ENCODE measurements at places on chromosomes 4 and X.

DNA sequence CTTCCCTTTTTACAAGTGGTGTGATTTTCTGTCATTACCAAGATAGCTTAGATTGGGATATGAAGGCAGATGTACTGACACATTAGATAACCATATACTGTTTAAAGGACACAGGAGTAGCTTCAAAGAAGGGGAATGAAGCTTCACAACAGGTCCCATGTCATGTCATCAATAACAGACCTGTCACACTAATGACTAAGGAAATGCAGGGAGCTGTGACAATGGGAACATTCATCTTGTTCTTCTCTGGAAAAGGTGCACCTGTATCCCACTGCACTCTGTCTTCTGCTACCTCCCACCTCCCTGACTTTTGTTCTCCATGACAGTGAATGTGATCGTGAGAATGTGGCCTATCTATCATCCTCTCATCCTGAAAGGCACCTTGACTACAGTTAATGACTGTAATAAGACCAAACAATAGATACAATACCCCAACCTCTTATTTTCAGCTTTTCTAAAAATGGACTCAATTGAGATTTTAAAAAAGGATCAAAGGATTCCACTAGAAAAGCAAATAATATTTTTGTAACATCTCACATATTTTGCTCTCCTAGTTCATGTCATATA is 472.5 kb downstream of the STPG2 start:
- DNase-seq = no peak

- DNase-seq = peak; percentile 10
Measured at GRCh38 chr4:110540581-110540980, 64.6 kb downstream of the ENPEP start.

DNA sequence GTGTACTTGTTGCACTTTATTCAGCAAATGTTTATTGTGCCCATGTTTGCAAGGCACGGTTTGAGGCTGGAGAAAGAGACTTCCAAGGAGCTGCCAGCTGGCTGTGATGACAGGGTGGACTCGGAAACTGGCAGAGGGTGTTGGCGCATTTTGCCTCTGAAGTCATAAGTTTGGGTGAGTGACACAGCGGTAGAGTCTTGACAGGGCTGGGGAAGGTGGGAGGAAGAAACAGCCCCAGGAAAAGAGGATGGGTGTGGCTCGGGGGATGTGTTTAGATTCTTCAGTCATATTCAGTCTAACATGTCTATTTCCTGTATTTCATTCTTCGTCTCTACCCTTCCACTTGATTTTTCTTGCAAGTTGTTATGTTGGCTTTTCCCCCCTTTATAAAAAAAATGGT is 77.0 kb upstream of the STOX2 start:
- no peak for DNase-seq

GRCh38 chrX:105553118-105553517 is 269.2 kb upstream of the NRK start:
- DNase-seq = no peak

DNA sequence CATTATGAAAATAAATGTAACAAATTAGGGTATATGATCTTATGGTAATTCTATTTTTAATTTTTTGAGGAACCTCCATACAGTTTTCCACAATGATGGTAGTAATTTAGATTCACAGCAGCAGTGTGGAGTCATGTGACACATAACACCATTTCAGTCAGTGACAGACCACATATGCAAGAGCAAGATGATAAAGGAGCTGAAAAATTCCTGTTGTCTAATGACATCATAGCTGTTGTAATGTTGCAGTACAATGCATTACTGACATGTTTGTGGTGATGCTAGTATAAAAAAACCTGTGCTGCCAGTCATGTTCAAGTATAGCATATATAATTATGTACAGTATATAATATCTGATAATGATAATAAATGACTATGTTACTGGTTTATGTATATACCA is 28.5 kb downstream of the EMCN start:
- peak; percentile 15 for DNase-seq

- DNase-seq = peak; percentile 71
Measured at GRCh38 chr4:138182838-138183426, 59.2 kb downstream of the SLC7A11 start.

- no peak for DNase-seq
Measured at GRCh38 chr4:7390336-7390735, 44.4 kb downstream of the PSAPL1 start.

DNA sequence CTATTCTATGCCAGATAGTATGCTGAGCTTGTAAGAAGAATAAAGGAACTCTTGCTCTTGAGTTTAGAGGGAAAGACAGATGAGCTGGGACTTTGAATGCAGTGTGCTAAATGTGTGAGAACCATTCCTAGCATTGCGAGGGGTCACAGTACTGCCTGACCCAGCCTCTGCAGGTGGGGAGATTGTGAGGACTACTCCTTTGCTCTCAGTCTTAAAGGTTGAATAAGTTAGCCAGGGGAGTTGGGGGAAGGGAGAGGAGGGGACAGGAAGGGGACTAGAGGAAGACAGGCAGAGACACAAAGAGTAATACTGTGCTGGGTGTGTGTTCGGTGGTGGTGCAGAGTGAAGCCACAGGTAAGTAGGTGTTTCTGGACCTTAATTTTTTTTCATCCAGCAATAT is 41.7 kb downstream of the DCUN1D4 start:
- no peak for DNase-seq

- peak; percentile 1 for DNase-seq
Measured at GRCh38 chr4:140533951-140534480, 10.0 kb downstream of the ELMOD2 start.

GRCh38 chr4:139628184-139629012 is 37.2 kb upstream of the MGST2 start:
- no peak for DNase-seq

DNA sequence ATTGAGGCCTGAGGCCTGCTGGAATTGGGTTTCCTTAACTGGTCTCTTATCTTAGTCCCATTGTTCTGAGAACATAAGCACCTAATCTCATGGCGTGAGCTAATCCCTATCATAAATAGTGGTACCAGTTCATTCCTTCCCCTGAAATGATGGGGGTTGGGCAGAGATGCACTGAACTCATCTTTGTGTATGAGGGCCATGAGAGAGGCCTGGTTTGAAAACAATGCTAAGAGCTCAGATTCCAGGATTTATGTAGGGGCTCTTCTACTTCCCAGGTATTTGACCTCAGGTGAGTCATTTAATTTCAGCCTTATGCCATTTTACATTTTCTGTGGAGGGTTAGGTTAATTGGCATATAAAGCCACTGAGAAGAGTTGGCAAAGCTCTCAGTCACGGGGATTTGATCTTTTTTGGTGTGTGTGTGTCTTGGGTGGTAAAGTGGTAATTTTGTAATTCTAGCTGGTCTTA is 4.4 kb downstream of the RBM3 start:
- no peak for DNase-seq

DNA sequence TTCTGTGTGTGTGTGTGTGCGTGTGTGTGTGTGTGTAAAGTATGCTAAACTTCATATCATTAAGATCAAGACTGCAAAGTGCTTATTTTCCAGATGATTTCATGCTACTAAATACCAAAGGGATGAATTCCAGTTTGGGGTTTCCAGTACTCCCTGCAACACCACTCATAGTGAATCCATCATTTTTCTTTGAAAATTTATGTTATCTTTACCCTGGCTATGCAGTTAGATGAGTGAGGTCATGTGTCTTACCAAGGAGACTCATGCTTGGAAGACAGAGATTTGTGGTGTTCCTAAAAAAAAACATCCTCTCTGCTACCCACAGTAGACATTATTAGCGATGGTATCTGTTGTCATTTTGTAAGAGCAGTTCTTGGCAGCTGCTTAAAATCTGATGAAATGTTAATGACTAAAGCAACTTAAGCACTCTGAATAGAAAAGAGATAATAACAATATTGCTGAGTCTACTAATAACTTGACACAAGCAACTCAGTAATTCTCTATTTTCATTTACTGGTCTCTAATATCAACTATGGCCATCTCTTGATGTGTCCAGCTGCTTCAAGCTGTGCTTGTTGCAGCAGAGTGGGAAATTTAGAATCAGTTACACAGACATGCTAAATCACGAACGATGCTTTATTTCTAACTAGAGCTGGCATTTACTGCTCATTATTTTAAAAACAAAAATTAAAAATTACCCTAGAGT is 1953.0 kb upstream of the IGFBP7 start:
- no peak for DNase-seq

- DNase-seq = no peak
Measured at GRCh38 chr4:881709-882108, 50.4 kb downstream of the GAK start.

DNA sequence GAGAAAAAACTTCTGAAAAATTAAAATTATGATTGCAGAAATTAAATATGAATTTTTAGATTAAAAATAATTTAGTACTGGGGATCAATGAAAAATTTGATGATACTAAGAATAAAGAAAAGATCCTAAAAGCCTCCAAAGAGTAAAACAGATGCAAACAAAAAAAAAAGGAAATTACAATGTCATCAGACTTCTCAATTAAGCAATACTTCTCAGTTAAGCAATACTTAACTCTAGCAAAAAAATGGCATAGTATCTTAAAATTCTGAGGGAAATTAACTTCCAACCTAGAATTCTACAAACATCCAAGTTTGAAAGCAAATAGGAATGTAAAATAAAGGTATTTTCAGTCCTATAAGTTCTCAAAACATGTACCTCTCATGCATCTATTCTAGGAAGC is 141.2 kb upstream of the INTU start:
- no peak for DNase-seq

- DNase-seq = no peak
Measured at GRCh38 chr4:7427361-7427760, 7.4 kb downstream of the PSAPL1 start.

- peak; percentile 17 for DNase-seq
Measured at GRCh38 chr4:6087669-6088341, 69.6 kb upstream of the C4orf50 start.

- no peak for DNase-seq
Measured at GRCh38 chr4:40246938-40247337, 50.1 kb downstream of the RHOH start.

GRCh38 chr4:99966692-99967091 is 16.6 kb upstream of the H2AZ1 start:
- no peak for DNase-seq

GRCh38 chrX:68532831-68533533 is 34.1 kb downstream of the YIPF6 start:
- DNase-seq = peak; percentile 71

GRCh38 chr4:167185465-167185864 is 48.8 kb downstream of the SPOCK3 start:
- no peak for DNase-seq

GRCh38 chr4:184382189-184382846 is 92.0 kb downstream of the IRF2 start:
- peak; percentile 44 for DNase-seq

DNA sequence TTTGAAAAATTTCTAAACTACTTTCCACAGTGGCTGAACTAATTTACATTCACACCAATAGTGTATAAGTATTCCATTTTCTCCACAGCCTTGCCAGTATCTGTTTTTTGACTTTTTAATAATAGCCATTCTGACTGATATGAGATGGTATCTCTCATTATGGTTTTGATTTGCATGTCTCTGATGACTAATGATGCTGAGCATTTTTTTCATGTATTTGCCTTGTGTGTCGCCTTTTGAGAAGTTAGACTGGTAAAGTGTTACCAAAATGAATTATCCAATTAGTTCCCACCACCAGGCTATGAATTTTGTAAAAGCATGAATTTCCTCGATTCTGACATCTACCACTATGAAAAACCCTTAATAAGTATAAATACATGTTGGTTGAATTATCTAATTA is 242.2 kb upstream of the GK2 start:
- DNase-seq = peak; percentile 3

- DNase-seq = peak; percentile 58
Measured at GRCh38 chr4:87339440-87339839, 16.8 kb upstream of the HSD17B13 start.

GRCh38 chr4:1900087-1900433 is 28.9 kb downstream of the NSD2 start:
- DNase-seq = no peak

- DNase-seq = peak; percentile 36
Measured at GRCh38 chrX:14697451-14697850, 168.1 kb downstream of the GLRA2 start.

- DNase-seq = no peak
Measured at GRCh38 chr4:110119337-110119736, 79.1 kb downstream of the ELOVL6 start.

GRCh38 chrX:135557344-135557743 is 36.9 kb downstream of the INTS6L start:
- DNase-seq = no peak

DNA sequence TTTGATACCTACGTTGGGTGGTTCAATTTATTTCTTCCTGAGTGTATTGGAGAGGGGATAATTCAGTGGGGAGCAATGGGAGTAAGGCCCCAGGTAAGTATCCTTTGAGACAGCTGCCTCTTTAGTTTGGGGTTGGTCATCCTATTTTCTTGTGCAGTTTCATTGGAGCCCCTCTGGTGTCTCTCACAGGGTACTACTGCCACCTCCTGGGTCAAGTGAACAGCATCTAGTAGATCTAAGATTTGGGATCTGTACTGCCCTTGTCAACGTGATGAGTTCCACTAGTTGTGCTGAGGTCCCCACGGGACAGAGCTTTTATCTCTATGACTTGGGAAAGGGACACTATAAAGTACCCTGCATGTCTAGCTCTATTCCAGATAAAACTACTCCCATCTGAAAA is 80.6 kb downstream of the PBDC1 start:
- peak; percentile 32 for DNase-seq

DNA sequence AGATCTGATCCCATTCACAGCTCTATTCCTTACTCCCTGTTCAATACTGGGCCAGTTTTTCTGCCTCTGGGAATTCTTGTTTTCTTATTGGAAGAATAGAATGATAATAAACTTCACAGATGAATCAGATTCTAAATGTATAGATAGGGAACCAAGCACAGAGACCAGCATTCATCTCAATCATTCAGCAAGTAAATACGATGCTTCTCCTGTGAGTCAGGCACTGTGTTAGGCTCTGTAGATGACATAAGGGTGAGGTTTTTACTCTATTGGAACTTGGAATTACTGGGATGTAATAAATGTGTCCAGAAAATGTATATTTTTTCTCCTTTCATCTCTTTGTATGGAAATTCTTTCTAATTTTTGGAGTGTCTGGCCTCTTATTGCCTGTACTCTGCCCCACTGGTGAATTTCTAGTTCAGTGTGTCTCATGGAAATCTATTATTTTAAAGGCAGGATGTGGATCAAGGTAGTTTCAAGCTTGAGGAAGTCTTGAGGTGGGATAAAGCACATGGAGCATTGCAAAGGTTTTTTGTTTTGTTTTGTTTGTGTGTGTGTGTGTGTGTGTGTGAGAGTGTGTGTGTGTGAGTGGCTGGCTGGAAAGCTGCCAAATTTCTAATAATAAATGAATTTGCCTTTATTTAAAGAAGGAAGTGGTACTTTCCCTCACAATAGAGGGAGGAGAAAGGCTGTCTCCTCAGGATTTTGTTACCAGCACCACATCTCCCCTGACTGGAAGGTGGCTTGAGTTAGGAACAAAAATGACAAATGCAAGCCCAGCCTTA is 117.9 kb upstream of the HS3ST1 start:
- no peak for DNase-seq
